Dermis blood vessel endothelial cell (primary cell): ENCODE measurements at places on chromosomes 6 and 20. TPM values are rescaled to one million over a fixed set of nuclear protein-coding genes. Genes with fewer than 3 reads are reported as not detected.

The SAPCD1 gene
- total RNA-seq, result 1.4 and 2.4 TPM in 2 replicates

DNA sequence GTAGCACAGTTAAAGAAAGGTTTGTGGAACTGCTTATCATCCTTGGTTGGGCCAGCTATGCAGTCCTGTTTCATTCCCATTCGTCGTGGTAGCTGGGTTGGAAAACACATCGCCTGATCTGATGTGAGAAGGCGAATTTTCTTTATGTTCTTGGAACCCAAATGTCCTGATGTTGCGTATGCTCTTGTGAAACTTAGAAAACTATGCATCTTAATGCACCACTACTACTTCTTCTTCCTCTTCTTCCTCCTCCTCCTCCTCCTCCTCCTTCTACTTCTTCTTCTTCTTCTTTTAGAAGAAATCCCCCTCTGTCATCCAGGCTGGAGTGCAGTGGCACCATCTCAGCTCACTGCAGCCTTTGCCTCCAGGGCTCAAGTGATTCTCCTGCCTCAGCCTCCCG, 381.6 kb downstream of the UTRN start:
- no peak for DNase-seq

GRCh38 chr6:43024436-43024835, 3.0 kb downstream of the RRP36 start:
- DNase-seq, result no peak

DNA sequence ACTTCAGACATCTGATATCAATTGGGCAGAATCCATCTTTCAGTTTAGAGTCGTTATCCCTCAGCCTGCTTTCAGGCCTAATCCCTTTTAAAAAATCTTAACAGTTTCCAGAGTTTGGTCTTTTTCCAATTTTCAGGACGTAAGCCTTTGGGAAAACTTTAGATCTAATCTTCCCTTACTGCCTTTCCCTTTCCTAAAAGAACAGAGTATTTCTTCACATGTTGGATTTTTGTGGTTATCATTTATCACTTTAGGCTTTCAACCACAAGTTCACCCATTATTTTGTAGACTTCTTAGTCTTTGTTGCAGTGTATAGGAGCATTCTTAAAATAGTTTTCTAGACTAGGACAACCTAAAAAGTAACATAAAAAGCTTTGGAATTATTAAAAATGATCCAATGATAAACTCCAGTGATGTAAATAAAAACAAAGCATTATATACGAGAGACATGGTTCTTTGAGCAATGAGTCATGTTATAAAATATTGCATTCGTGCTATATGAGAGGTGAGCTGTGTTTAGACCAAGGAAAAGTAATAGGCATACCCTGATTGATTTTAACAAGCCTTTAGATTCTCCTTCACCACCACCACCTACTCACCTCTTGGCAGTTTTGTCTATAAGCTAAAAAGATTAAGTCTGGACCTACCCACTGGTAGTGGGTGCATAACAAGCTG, 90.4 kb upstream of the MCHR2 start:
- DNase-seq, result no peak
